ENCODE measurements at places on chromosomes 12 and 14.

DNA sequence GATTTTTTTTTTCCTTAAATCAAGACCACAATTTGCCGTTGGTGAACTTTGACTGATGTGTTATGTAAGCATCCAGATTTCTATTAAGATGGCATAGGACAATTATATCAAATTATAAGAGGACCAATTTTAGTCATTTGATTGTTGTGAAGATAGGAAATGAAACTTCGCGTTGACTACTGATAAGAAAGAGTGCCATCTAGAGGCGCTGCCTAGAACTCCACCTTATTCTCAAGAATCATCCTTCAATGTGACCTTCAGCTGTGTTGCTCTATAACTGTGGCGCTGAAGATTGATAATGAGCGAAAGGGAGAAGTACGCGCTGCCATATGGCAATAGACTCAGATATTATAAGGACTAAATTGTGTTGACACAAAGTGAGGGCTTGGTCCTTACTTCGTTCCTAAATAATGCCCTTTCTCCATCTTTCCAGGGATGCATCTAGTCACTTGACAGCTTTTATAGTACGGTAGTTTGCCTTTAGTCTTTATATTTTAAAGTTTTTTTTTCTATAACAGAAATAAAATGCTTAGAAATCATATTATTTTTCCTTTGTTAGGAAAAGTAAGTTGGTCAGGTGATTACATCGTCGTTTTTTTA lies 350.8 kb upstream of the STXBP6 start:
- peak; percentile 25 for DNase-seq

- DNase-seq, result no peak
These were observed 308.0 kb upstream of the FKBP4 start for GRCh38 chr12:2486796-2487195.

DNA sequence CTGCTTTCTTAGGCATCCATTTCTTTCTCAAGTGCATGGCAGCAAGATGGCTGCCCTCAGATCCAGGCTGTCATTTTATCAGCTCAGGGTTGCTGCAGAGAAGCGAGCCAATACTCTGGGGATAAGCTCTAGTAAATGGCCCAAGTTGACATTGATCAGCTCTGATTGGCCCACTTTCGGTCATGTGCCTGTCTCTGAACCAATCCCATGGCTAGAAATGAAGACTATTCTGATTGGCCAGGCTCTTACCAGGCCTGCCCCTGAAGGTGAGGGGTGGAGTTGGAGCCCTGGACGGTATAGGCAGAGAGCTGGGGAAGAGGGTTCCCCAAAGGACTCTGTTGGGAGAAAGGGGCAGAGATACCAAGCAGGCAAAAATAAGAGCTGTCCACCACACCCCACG lies 41.4 kb downstream of the MYO1H start:
- no peak for DNase-seq

- no peak for DNase-seq
These were observed 38.9 kb upstream of the LRP6 start for GRCh38 chr12:12305568-12306300.

DNA sequence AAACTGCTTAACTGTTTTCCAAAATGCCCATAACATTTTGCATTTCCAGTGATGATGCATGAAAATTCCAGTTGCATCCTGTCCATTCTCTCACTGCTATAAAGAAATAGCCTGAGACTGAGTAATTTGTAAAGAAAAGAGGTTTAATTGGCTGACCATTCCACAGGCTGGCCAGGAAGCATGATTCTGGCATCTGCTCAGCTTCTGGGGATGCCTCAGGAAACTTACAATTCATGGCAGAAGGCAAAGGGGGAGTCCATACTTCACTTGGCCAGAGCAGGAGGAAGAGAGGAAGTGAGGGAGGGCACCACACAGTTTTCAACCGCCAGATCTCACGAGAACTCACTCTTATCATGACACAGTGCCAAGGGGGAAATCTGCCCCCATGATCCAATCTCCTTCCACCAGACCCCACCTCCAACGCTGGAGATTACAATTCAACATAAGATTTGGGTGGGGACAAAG lies 18.2 kb upstream of the CLEC2D start:
- no peak for DNase-seq

DNA sequence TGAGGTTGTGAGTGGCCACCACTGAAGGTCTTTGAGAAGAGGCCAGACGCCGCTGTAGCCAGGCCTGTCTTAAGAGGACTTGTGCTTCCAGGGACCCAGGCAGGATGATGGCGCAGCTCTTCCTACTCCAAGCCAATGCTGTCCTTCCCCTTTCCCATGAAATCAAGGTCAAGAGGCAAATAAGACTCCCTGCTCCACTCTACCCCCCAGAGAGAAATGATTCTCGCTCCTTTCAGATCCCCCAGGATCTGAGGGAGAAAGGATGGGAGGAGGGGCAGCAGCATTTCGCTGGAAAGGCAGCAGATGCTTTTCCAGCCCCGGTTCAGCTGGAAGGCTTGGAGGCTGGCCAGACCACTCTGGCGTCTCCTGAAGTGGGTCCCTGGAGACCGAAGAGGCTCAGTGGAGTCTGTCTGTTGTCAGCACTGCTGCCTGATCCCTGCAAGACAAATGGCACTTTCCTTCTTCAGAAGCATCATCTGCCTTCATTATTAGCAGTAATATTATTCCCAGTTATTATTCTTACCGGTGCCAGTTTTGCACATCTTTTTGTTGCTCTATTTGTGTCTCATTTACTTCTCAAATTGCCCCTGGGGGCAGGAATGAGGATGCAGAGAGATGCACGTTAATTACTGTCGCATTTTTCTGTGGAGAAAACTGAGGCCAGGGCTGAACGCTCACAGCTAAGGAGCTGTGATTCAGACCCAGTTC lies 51.4 kb downstream of the C14orf132 start:
- DNase-seq, result peak; percentile 84

DNA sequence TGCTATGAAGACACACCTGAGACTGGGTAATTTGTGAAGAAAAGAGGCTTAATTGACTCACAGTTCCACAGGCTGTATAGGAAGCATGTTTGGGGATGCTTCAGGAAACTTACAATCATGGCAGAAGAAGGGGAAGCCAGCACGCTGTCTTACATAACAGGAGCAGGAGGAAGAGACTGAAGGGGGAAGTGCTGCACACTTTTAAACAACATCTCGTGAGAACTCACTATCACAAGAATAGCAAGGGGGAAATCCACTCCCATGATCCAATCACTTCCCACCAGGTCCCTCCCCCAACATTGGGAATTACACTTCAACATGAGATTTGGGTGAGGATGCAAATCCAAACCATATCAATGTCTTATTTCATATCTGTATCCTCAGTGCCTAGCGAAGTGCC lies 307.2 kb downstream of the ATP23 start:
- no peak for DNase-seq

DNA sequence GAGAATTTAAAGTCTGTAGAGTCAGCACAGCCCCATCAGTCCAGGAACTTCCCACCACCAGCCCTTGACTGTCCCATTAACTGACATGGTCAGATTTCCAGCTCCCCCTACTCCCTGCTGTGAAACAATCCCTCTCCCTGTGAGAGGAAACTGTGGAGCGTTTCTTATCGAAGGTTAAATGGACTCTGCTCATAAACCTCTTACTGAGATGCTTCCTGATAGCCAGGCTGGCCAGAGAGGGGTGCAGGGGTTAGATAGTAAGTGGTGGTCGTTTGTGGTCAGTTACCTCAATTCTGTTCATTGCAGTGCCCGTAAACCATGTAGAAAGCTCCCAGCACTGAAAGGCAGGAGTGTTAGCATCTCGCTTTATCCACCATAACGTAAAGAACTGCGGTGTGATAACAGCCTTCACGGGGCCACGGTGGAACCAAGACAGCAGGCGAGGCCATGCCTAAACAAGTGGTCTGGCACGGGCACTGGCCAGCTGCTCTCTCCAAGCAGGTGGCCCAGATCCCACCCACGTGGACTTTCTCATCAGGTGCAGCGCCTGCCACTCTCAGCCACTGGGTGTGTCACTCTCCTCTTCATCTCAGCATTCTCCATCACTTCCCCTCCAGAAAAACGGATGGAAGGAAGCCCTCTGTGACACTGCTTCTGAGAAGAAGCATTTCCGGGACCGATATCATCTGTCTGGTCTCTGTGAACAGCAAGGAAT lies 102.2 kb downstream of the FBXL14 start:
- no peak for DNase-seq

Measured in SHP77 (cell line).